K562 (cell line): ENCODE measurements at places on chromosomes 7 and 10. TPM values are rescaled to one million over a fixed set of nuclear protein-coding genes. Genes with fewer than 3 reads are reported as not detected.

- DNase-seq = no peak
These were observed 43.2 kb downstream of the CREB5 start for GRCh38 chr7:28455486-28455885.

GRCh38 chr7:84637568-84638338 is 443.2 kb upstream of the SEMA3A start:
- no peak for DNase-seq

GRCh38 chr7:29879609-29880008 is 73.3 kb downstream of the WIPF3 start:
- DNase-seq = no peak

- DNase-seq = no peak
These were observed 50.8 kb downstream of the ZRANB1 start for GRCh38 chr10:124992462-124993344.

GRCh38 chr7:131124001-131124629 is 203.6 kb upstream of the MKLN1 start:
- no peak for DNase-seq

- DNase-seq = no peak
These were observed 10.4 kb upstream of the TARP start for GRCh38 chr7:38283809-38284208.

GRCh38 chr7:101602484-101603241 is 26.4 kb downstream of the MYL10 start:
- peak; percentile 89 for DNase-seq

DNA sequence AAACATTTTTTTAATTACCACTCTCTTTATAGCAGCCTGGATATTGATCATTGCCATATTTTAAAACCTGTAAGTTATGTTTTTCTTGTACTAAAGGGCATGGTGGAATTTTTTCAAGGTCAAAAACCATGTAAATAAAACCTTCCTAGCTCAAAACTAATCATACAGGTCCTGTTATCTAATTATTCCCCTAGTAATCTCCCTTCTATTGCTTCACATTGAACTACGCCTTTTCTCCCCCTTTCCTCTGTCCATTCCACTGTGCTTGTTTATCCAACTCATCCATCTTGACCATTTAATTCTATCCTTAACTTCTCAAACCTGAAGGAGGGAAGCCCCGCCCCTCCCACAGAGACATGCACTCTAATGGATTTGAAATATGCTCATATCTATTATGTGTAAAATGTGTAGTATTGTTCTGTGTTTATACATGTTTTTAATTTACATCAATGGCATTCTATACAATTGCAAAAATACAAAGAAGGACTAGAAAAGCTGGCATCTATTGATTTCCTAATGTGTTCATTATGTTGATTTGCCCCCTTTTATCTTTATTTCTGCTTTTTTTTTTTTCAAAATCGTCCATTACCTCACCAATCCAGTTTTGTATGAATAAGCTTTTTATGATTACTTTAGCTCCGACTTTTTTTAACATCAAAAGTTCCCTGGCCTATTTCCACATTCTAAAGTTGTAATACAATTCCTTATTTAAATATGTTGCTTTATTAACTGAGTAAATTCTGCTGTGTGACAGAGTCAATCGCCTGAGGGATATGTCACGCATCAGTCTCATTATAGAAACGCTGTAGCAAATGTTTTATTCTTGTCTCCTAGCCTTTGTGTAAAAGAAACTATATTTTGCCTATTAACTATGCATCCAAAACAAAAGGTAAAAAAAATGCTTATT is 61.0 kb downstream of the MET start:
- no peak for DNase-seq

DNA sequence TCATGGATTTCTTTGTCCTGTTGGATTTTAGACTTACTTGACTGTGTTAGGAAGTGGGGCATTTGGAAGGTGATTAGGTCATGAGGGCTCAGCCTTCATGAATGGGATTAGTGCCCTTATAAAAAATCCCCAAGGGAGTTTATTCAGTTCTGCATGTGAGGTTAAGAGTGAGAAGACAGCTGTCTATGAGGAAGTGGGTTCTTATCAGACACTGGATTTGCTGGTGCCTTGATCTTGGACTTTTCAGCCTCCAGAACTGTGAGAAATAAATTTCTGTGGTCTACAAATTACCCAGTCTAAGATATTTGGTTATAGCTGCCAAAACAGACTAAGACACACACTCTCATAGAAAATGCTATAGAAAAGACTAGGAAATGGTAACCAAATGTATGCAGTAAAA is 724.7 kb upstream of the FZD8 start:
- no peak for DNase-seq

- no peak for DNase-seq
These were observed 14.7 kb downstream of the WDR37 start for GRCh38 chr10:1070919-1071318.

GRCh38 chr7:128158370-128158769 is 82.7 kb upstream of the LEP start:
- no peak for DNase-seq

DNA sequence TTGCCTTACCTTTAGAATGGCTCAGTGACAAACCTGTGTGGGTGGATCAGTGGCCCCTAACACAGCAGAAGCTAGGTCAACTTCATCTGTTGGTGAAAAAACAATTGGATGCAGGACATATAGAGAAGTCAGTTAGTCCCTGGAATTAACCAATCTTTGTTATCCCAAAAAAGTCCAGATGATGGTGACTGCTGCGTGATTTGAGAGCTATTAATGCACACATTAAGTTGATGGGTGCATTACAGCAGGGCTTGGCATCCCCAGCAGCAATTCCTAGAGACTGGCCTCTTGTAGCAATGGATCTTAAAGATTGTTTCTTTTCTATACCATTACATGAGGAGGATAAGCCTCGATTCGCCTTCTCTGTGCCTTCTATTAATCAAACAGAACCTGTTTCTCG is 33.3 kb downstream of the OR13A1 start:
- DNase-seq = no peak

- no peak for DNase-seq
These were observed 71.8 kb upstream of the ADGRA1 start for GRCh38 chr10:133015816-133016462.

DNA sequence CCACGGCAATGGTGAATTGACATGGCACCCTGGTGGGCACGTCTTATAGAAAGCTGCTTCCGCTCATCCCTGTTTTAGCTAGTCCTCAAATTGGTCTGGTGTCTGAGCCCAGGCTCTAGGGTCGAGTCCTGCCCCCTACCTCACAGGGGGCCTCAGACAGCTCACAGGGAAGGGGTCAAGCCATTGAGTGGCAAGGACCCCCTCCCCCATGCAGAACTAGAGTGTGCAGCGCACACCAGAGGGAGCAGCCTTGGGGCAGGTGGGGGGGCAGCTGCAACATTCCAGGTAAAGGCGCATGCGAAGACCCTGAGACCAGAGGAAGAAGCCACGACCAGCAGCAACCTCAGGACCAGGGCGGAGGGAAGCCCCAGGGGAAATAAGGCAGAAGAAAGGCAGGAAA is 240.4 kb upstream of the PPP2R2D start:
- no peak for DNase-seq

The PHKG1 gene
- total RNA-seq = 0.29 and 0.40 TPM in 2 replicates

The PTN gene
- not detected in 2 replicates for total RNA-seq

The OR2A5 gene
- total RNA-seq = not detected in 2 replicates

The CHAT gene
- total RNA-seq = not detected in 2 replicates

The ITPRID1 gene
- not detected in 2 replicates for total RNA-seq

The ELAPOR2 gene
- 35.0 and 36.3 TPM in 2 replicates for total RNA-seq

The CNPY1 gene
- not detected in 2 replicates for total RNA-seq

The EPC1 gene
- total RNA-seq = 21.3 and 25.7 TPM in 2 replicates

The MKI67 gene
- 73.7 and 86.5 TPM in 2 replicates for total RNA-seq

The PCLO gene
- not detected in 2 replicates for total RNA-seq

The LRCH4 gene
- 56.0 and 63.3 TPM in 2 replicates for total RNA-seq

The STEAP1B gene
- total RNA-seq = 22.0 and 24.4 TPM in 2 replicates
